ENCODE measurements at places on chromosomes 2 and 18.

DNA sequence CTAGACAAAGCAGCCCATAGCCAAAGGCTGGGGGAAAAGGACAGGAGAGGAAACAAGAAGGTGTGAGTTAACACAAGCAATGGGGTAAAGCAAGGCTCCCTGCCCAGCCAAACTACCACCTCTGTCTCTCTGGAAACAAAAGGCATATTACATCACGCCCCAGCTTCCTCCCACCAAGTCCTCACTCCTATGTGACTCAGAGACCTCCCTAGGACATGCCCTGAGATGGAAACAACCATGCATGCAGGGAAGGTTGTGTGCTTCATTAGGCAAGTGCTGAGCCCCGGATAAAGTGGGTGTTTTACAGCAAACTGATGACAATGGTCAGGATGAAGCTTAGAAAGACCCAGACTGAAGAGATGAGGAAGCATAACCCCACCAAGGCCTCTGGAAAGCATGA, 9.0 kb upstream of the ATRAID start:
- DNase-seq, result no peak

GRCh38 chr2:176491172-176491904, 222.1 kb downstream of the MTX2 start:
- peak; percentile 84 for DNase-seq

DNA sequence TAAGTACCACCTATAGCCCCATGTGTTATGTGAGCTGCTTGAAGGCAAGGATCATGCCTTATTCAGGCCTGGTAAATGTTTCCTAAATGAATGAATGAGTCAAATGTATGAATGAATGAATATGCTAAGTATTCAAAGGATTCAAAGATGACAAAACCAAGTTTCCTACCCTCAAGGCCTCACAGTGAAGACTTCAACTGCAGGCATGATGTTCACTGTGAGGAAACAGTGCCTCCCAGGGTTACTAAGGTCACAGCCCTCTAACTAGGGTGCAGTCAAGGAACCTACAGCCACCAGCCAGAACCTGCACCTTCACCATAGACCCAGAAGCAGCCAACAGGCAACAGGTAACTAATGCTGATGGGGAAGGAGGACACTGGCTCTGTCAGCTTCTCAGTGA, 69.3 kb downstream of the SUMO1 start:
- no peak for DNase-seq

- DNase-seq, result no peak
Measured at GRCh38 chr2:39246382-39246980, 2.7 kb upstream of the CDKL4 start.

GRCh38 chr2:229980431-229981184, 58.3 kb downstream of the FBXO36 start:
- peak; percentile 82 for DNase-seq

- no peak for DNase-seq
Measured at GRCh38 chr2:68190991-68191731, 33.5 kb downstream of the PNO1 start.

GRCh38 chr18:62287781-62288664, 37.1 kb upstream of the TNFRSF11A start:
- no peak for DNase-seq

DNA sequence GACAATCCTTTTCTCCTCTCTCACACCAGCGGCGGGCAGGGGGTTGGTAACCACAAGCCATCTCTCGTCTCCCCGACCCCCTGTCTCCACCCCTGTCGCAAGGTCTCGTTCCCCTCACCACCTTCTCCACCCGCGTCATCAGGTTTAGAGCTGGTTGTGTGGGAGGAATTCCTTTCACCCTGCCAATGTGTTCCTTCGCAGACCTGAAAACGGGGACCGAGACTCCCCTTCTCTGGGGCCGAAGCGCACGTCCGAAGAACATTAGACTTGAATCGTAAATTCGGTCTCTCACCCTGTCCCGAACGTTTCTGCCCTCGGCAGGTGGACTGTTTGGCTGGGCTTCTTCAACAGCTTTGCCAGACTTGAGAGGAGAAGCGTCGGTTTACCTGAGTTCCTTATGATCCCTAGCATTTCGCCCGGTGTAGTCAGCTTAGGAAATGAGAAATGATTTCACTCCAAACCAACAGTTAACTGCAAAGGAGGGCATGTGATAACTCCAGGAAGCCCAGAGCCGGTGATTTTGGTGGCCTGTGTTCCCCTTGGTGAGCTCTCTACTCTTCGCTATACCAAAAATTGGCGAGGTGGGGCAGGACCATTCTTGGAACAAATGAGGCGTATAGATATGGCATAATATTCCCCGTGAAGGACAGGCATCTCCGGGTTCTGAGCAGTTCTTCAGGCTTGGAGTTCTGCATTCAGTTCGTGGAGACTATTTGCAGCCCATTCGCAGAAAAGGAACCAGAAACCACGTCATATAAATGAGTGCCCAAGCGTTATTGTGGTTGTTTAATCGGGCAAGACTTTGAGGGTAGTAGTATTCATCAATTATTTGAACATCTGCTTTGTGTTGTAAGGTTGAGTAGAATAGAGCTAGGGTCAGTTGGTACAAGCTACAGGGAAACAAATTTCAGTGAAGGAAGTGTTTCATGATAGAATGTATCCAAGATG, 694 bp downstream of the CFAP36 start:
- DNase-seq, result no peak

GRCh38 chr2:111884592-111884964, 585 bp upstream of the ANAPC1 start:
- DNase-seq, result no peak

GRCh38 chr2:54206596-54206995, 49.4 kb downstream of the TSPYL6 start:
- no peak for DNase-seq

GRCh38 chr2:44197816-44198215, 29.1 kb downstream of the PPM1B start:
- no peak for DNase-seq

GRCh38 chr18:22332590-22332989, 85.1 kb downstream of the CTAGE1 start:
- DNase-seq, result no peak

DNA sequence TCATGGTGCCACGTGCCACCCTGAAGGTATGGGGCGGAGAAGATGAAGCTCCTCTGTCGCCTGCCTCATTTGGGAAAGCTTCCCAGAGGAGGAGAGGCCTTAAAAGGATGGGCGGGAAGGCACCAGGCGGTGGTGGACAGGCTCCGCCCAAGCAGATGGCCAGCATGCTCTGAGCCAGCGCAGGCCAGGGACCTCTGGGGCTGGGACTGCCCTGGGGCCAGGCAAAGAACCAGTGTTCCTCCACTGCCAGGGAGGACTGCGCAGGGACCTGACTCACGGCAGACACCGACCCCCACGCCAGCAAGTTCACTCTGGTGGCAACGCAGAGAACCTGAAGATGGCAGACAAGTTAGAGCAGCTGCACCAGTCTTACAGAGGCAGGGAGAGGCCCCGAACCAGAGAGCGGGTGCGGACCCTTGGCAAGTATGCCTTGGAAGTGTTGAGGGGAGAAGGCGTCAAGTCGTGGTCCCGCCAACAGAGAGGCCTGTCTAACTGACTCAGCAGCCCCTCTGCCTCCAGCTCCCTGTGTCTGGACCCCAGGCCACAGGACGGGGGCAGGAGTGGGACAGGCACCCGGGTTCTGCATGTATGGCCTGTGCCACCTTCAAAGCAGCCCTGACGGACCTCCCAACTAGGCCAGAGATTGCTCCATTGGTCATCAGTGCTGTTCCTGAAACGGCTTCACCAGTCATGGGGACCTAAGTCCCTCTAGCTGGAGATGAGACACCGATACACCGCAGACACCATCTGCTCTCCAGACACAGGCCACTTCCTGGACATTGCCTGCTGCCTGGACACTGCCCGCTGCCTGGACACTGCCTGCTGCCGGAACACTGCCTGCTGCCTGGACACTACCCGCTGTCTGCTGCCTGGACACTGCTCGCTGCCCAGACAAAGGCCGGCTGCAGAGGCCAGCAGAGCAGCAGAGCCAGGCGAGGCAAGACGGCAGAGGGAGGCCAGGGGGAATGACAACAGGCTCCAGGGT, 124.7 kb downstream of the HDAC4 start:
- DNase-seq, result peak; percentile 92

DNA sequence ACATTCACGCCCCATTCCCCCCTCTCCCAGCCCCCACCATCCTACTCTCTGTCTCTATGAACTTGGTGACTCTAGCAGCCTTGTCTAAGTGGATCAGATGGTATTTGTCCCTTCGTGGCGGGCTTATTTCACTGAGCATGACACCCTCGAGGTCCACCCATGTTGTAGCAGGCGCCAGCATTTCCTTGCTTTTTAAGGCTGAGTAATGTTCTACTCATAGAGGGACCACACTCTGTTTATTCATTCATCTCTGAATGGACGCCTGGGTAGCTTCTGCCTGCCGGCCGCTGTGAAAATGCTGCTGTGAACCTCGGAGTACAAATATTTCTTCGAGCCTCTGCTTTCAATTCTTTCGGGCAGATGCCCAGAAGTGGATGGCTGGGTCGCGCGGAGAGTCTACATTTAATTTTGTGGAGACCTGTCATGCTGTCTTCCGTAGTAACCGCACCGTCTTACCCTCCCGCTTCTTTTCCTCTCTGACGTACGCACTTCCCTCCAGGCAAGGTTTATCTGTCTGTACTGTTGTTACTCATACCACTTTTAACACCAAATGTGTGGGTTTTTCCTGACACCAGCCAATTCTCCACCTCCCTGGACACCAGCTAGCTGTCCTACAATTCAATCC, 5.6 kb downstream of the CROCC2 start:
- DNase-seq, result no peak
